Stromal cell of bone marrow (primary cell): ENCODE measurements at places on chromosomes 2 and 18.

- DNase-seq, result no peak
Observed at GRCh38 chr2:138633049-138633448, 131.5 kb downstream of the SPOPL start.

DNA sequence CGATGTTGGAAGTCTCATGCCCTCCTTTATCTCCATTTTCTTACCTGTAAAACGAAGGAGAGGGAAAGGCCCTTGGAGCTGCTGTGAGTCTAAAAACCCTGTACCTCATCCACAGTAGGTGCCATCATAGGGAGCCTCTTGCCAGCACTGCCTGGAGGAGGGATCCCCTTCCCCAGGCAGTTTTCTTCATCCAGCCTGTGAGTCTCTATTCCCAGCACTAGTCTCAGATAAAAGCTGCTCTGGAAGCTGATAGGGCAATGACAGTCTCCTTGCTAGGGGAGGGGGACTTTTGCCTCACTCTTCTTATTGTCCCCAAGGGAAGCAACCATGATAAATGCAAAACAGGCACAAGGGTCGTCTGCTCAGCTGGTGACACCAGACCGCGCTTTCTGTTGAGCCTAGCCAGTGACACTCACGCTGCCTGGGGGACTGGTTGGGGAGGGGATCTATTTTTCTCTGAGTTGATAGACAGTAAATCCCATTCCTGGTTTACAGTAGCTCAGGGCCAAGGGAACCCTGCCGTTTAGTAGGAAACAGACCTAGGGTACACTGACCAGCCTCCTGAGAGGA, 139.5 kb upstream of the NABP1 start:
- DNase-seq, result no peak

GRCh38 chr2:66929632-66930338, 467.3 kb upstream of the ETAA1 start:
- DNase-seq, result peak; percentile 45

DNA sequence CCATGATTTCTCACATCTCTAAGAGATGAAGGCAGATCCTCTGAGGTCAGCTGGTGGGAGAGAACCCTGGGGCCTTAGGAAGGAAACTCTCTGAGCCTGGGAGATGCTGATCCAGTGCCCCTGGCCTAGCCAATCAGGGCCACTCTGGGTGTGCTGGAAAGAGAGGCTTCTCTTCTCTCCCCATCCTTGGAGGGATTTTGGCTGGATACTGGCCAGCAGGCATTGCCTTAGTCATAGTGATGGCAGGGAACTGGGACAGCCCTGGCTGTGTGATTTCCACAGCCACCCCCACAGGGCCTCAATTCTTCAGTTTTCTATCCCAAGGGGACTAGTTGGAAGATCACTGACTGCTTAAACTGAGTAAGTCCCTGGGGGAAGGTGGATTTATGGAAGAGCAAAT, 26.6 kb upstream of the PLB1 start:
- peak; percentile 61 for DNase-seq

GRCh38 chr18:26176134-26176533, 42.5 kb downstream of the PSMA8 start:
- DNase-seq, result no peak

GRCh38 chr18:29174891-29175290, 998.0 kb upstream of the CDH2 start:
- no peak for DNase-seq

GRCh38 chr18:77522051-77522675, 272.5 kb downstream of the GALR1 start:
- no peak for DNase-seq

- DNase-seq, result no peak
Observed at GRCh38 chr2:53259395-53260009, 508.1 kb upstream of the CHAC2 start.

DNA sequence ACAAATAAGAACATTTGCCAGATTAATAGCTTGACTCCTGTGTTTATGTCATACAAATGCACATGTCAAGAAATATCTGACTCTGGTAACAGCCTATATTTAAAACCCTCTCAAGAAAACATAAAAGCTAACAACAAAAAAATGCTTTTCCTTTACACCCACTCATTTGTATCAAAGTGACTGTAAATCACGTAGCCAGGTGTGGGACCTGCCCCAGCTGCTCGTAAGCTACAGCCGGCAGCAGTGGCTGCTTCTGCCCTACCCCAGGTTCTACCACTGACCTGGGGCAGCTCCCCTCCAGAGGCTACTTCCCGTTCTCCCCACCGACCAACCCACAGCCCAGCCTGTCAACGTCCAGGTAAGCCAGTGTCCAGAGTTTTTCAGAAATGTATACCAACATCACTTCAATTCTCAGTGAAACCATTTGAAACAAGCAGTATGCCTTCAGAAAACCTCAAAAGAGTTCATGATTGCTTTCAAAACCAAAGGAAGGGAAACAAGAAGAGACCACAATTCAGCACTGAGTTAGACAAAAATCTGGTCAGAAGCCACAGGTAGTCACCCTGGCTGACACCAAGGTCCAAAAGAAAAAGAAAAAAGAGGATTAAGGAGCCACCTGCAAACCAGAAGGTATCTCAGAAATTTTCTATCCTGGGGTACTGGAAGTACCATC, 40.4 kb downstream of the KIDINS220 start:
- DNase-seq, result no peak

GRCh38 chr2:78999406-78999805, 26.1 kb upstream of the REG3G start:
- DNase-seq, result peak; percentile 3

DNA sequence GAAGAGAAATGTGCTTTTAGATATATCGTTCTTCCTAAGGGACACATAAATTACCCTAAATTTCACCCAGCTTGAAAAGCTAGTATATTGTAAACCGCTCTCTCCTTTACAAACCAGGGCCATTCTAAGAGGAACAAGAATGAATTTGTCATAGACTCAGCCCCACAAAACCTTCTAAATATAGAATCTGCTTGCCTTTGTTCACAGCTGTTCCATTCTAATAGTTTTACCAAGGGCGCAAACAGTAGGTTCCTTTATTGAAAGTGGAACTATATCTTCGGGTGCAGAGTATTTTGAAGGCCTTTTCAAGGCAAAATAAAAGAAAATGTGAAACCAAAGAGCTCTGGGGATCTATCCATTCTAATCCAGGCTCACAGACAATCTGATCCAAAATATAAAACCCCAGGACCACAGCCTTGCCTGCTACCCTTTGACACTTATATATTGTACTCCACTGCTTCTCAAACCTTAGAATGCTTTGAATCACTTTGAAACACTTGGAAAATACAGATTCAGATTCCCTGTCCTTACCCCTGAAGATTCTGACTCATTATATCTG, 316.8 kb downstream of the PAX3 start:
- no peak for DNase-seq

DNA sequence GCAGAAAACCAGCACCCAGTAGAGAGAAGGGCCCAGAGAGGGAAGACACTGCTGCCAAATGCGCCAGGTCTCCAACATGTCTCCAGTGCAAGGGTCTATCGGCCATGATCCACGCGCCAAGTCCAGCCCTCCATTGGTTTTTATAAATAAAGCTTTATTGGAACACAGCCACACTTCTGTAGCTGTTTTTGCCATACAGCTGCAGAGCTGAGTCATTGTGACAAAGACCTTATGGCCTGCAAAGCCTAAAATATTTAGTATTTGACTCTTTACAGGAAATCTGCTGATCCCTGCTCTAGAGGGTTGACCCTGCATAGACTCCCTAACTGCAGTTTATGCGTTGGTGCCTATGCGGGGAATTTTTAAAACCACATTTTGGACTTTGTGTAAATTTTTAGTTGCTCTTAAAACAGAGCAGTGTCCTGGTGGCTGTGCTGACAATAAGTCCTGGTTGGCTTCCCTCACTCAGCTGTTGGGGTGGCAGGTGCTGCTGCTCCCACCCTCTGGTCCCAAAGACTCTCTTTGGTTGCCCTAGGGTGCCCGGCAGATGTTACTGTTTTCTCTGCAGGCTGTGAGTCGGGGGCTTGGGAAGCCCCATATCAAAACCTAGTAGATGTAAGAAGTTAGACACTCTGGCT, 154.9 kb downstream of the CTIF start:
- no peak for DNase-seq

- no peak for DNase-seq
Observed at GRCh38 chr2:101149241-101150192, 1.7 kb downstream of the TBC1D8 start.

- no peak for DNase-seq
Observed at GRCh38 chr2:112686348-112687217, 34.2 kb upstream of the NT5DC4 start.

GRCh38 chr2:241865957-241866789, 3.4 kb upstream of the RTP5 start:
- DNase-seq, result no peak

DNA sequence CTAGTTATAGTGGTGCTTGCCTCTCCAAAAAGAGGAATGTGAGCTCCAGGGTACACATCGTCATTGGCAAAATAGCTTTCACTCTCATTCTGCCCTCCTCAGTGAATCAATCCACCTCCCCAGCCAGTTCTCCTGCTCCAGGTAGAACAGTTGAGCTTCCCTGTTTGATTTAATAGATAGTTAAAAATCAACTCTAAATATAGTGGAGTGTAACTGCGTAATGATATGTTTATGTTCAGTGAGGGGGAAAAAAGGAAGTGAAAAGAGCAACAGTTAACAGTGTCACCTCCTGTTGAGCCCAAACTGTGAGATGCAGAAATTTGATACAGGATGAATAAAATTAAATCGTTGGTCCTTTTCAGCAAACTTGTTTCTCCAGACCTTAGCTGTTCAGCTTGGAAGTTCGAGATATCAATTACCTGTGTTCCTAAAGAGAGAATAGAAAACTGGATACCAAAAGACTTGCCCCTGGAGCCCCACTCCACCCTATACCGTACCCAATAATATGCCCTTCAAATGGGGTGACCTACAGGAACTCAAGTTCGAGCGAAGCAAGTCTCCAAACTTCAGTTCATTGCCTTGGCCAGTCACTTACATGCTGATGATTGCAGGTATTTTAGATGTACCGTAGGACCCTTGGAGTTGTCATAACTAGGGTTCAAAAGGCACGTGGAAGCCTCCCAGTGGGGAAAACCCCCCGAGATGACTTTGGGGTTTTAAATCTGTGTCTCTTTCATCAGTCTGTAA, 708.4 kb downstream of the RNF144A start:
- DNase-seq, result no peak

GRCh38 chr2:77008853-77009252, 513.3 kb downstream of the LRRTM4 start:
- no peak for DNase-seq

GRCh38 chr2:29240601-29241000, 125.4 kb downstream of the CLIP4 start:
- no peak for DNase-seq
